ENCODE measurements at places on chromosomes 12 and 14.

GRCh38 chr14:79404874-79405511 lies 806.3 kb downstream of the DIO2 start:
- no peak for DNase-seq

- no peak for DNase-seq
Observed at GRCh38 chr12:124030008-124030407, 57.0 kb downstream of the ZNF664 start.

GRCh38 chr14:68684466-68685418 lies 108.1 kb downstream of the ZFP36L1 start:
- no peak for DNase-seq

DNA sequence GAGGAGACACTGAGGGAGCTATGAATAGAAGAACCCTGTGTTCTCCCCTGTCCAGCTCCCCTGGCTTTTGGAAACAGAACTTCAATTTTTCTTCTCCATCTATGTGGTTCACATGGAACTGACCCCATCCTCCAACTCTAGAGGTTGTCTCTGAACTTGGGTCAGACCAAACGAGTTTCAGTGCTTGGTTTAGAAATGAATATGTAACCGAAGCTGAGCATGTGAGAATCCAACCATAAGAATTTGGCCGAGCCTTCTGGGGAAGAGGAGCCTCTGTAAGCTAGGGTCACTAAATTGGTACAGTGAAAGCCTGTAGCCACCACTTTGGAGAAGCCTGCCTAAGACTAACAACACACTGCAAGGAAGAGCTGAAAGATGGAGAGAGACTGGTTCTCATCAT lies 464.4 kb downstream of the ZFP36L1 start:
- no peak for DNase-seq

GRCh38 chr14:72457641-72458040 lies 436.3 kb downstream of the DPF3 start:
- DNase-seq = no peak

- DNase-seq = no peak
Observed at GRCh38 chr14:30464481-30464880, 94.5 kb upstream of the G2E3 start.

DNA sequence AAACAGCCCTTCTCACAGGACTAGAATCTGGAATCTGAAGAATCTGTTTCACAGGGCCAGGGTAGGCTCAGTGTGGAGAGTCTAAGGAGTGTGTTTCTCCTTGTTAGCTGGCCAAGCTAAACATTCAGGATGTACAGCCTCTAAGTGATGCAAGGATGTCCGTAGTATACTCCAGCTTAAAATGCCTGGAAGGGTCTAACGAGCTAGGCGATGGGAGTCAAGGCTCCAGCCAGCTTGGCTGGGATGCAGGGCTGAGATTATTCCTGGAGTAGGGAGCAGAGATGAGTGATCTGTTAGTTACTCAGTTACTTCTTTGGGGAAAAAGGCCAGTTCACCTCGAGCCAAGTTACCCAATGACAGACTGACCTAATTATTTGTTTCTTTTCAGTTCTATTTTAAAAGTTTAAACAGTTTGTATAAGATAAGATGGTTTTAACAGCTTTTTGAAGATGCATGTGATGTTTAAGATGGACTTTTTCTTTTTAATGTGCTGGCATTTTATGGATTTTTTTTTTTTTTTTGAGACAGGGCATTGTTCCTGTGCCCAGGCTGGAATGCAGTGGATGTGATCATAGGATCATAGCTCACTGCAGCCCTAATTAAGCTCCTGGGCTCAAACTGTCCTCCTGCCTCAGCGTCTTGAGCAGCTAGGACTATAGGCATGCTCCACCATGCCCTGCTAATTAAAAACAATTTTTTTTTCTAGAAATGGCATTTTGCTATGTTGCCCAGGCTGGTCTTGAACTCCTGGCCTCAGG lies 41.1 kb downstream of the SYNE2 start:
- DNase-seq = no peak

- DNase-seq = no peak
Observed at GRCh38 chr12:19946550-19946949, 421.8 kb upstream of the PDE3A start.

GRCh38 chr12:48184549-48184922 lies 1.1 kb downstream of the CCDC184 start:
- no peak for DNase-seq

- DNase-seq = no peak
Observed at GRCh38 chr12:10941916-10942607, 3.0 kb upstream of the TAS2R14 start.

GRCh38 chr12:40215982-40216381 lies 8.8 kb upstream of the LRRK2 start:
- DNase-seq = no peak

DNA sequence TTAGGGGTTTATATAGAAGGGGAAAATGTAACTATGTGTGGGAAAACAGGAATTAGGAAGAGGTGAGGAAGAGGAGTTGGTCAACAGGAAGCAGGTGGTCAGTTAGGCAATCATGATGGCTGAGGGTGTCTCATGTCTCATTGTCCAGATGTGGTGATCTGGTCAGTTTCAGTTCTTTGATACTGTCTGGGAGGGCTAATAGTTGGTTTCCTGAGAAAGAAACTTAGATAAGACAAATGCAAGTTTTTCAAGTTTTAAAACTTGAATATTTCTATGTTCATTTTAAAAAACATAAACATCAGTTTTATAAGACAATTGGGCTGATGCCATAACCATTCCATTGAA lies 1121.8 kb upstream of the USP15 start:
- DNase-seq = no peak

GRCh38 chr12:63305901-63306875 lies 155.2 kb upstream of the AVPR1A start:
- no peak for DNase-seq

DNA sequence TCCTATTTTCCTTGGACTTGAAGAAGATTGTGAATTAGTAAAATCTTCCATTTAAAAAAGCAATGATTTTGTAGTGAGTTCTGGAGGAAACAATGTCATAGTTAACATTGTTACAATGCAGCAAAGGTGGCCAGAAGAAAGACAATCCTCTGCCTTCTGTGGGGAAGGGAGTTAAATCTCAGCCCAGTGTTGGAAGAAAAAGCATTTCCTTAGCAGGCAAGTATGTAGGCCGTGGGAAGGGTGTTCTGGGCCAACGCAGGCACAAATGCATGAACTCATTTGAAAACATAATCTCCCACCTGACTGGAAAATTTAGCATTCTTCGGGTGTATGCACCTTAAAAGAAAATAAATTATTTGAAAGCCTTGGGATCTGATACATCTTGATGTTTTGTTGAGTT lies 258.6 kb downstream of the ADAMTS20 start:
- DNase-seq = no peak

GRCh38 chr12:4734625-4735340 lies 14.6 kb downstream of the GALNT8 start:
- no peak for DNase-seq

GRCh38 chr12:78560633-78561032 lies 303.9 kb upstream of the SYT1 start:
- DNase-seq = no peak

- no peak for DNase-seq
Observed at GRCh38 chr14:26841326-26841725, 243.5 kb upstream of the NOVA1 start.

GRCh38 chr12:56216461-56216860 lies 5.3 kb downstream of the RNF41 start:
- no peak for DNase-seq

DNA sequence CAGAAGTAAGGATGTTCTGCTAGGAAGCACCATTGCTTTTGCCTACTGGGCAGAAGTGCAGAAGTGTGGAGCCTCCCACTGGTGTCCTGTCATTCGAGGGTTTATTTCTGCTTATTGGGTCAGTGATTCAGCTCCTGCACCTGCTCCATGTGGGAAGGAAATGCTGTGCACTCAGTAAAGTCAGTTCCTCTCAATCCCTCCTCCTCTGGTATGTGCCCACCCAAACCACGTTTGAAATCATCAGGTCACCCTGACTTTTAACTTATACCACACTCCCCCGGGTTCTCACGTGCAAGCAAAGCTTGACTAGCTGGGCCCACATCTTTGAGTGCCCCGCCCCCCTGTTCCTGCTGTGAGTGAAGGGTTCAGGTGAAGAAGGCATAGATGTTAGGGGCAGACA lies 223.7 kb downstream of the CHST11 start:
- DNase-seq = no peak

DNA sequence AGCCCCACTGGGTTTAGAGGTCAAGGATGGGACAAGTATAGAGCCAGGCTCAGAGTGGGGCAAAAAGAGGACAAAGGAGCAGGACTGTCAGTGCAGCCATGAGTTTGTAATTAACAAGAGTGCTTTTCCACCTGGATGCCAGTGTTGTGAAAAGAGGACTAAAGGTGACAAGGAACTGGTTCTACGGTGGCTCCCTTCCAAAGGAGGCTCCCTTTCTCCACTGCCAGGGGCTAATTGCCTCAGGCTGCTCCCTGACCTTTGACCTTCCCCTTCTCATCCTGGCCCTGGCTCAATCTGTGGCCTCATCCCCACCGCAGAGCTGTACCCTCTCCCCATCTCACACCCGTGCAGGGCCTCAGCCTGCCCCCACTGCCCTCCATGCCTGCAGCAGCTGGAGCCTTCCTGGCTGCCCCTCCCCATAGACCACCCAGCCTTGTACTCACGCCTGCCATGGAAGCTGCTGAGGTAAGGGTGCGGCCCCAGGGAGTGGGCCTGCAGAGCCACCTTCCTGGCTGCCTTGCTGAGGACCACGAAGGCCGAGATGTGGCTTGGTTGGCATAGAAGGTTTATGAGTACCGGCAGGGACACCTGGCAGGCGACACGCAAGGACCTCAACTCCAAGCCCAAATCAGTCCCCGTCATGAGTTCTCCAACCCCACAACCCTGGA lies 24.8 kb upstream of the FKBP4 start:
- no peak for DNase-seq

GRCh38 chr12:118189741-118190191 lies 53.8 kb downstream of the PEBP1 start:
- no peak for DNase-seq

DNA sequence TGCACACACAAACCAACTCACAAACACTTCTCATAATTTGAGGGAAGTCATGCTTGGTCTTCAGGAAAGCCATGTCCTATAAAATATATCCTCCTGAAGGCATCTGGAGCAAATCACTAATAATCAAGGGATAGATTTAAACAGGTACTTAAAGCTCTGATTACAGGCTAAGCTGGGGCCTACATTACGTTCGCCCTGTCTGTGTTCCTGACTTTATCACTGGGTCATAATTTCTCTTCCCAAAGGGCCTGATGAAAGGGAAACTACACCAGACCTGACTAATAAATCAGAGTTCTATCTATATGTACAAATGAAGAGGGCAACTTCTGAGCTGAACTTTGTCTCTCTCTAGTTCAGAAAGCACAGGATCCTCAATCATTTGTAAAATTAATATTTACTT lies 43.9 kb upstream of the RASSF8 start:
- DNase-seq = no peak

- no peak for DNase-seq
Observed at GRCh38 chr12:44287545-44287944, 451.7 kb downstream of the TMEM117 start.

- DNase-seq = no peak
Observed at GRCh38 chr12:110689281-110690126, 589 bp upstream of the HVCN1 start.

GRCh38 chr14:64440494-64440893 lies 24.8 kb upstream of the AKAP5 start:
- DNase-seq = no peak

DNA sequence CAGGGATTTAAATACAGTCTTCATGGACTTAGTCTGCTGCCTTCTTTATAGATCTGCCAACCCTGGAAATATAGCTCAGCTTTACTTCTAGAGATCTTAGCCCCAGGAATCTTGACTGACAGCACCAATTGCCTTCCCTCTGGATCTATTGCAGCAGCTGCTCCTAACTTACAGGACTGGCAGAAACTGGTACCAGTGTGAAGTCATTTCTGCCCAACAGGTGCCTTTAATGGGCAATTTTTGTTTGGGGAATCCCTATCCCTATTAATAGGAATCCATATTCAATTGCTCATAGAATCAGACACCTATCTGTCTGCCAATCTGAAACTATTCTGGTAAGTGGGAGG lies 27.2 kb downstream of the SPX start:
- DNase-seq = no peak

- no peak for DNase-seq
Observed at GRCh38 chr12:94039914-94040313, 108.5 kb upstream of the PLXNC1 start.

- DNase-seq = no peak
Observed at GRCh38 chr12:45518291-45519235, 210.9 kb upstream of the ARID2 start.

DNA sequence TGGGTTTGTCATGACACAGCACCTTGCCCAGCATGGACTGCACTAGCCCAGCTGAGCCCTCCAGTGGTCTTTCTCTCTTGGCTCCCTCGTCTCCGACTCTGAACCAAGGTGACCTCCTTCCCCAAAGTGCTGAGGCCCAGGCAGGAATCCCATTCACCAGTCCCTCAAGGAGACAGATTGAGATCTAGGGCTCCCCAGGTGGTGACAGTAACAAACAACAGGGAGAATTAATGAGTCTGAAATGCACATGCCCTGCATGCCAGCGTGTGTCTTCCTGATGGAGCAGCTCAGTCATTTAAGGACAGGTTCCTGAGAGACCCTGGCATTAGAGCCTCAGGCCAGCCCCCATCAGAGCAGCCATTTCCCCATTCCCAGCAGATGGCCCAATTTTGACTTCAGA lies 51.4 kb upstream of the OAS1 start:
- DNase-seq = no peak

DNA sequence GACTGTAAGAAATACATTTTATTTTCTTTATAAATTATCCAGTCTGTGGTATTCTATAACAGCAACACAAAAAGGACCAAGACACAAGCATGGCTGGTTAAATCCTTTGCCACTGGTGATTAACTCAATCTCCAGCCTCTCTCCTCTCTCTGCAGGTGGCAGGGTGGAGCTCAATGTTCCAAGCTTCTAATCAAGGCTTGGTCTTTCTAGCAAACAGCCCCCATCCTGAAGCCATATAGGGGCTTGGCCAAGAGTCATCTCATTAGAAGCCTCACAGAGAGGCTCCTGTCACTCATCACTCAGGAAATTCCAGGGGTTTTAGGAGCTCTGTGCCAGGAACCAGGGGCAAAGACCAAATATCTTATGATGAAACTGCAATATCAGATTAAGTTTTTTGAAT lies 12.0 kb downstream of the C12orf75 start:
- DNase-seq = no peak

DNA sequence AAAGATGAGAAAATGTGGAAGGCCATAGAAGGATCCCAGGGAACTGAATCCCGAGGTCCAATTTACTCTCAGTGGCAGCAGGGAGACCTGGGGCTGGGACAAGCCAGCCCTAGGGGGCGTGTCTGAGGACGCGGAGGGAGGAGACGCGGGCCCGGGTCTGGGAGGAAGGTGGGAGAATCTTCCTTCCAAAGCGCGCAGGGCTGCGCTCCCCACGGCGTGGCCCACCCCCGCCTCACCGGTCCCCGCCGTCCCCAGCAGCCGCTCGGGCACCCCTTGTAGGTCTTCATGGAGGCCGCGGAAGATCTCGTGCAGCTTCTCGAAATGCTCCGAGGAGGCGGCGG lies 323 bp downstream of the VTI1B start:
- DNase-seq = peak; percentile 18

GRCh38 chr12:63319386-63319785 lies 168.4 kb upstream of the AVPR1A start:
- DNase-seq = no peak
